T-cell (primary cell): ENCODE measurements at places on chromosomes 11 and 22.

DNA sequence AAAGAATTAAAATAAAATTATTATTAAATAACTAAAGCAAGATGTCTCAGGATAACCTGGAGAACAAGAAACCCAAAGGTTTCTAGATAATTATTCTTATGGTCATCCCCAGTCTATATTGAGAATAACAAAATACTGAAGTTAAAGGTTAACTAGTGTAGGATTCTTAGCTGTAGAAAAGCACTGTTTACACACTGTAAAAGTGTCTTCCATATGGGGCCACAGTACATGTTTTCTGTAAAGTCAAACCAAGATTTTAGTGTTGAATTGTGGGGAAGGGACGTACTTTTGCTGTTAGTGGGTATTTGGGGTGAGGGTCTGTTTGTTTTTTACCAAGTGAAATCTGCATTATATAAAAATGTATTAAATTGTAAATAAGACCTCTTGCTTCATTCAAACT is 47.5 kb upstream of the SOX6 start:
- DNase-seq = no peak

DNA sequence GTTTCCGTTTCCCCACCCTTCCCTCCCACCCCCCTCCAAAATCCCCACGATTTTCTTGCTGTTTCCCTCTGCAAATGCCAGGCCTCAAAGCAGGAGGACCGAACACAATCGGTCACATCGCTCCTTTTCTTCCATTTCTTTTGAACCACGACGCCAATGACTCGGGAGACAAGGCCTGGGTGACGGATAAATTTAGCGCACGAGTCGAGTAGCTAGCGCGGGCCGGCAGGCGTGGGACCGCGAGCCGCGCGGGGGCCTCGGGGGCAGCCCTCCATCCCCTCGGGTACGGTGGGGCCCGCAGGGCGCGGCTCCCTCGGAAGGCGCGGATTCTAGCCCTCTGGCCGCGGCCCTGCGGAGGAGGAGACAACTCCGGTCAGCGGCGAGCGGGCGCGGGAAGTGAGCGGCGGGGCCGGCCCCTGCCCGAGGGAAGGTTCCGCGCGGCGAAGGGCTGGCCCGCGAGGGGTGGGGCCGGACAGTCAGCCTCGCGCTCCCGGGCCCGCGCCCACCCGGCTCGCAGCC is 414 bp downstream of the JOSD1 start:
- no peak for DNase-seq

GRCh38 chr22:50169774-50170341 is 673 bp upstream of the PANX2 start:
- DNase-seq = no peak

- DNase-seq = no peak
Measured at GRCh38 chr11:102147632-102148031, 37.4 kb downstream of the YAP1 start.

DNA sequence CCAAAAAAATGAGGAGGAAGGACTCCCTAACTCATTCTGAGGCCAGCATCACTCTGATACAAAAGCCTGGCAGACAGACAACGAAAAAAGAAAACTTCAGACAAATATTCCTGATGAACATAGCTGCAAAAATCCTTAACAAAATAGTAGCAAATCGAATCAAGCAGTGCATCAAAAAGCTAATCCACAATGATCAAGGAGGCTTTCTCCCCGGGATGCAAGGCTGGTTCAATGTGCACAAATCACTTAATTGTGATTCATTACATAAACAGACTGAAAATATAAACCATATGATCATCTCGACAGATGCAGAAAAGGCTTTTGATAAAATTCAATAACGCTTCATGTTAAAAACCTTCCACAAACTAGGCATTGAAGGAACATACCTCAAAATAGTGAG is 16.4 kb downstream of the MTMR2 start:
- DNase-seq = no peak

GRCh38 chr11:334264-334994 is 13.8 kb upstream of the IFITM3 start:
- no peak for DNase-seq

DNA sequence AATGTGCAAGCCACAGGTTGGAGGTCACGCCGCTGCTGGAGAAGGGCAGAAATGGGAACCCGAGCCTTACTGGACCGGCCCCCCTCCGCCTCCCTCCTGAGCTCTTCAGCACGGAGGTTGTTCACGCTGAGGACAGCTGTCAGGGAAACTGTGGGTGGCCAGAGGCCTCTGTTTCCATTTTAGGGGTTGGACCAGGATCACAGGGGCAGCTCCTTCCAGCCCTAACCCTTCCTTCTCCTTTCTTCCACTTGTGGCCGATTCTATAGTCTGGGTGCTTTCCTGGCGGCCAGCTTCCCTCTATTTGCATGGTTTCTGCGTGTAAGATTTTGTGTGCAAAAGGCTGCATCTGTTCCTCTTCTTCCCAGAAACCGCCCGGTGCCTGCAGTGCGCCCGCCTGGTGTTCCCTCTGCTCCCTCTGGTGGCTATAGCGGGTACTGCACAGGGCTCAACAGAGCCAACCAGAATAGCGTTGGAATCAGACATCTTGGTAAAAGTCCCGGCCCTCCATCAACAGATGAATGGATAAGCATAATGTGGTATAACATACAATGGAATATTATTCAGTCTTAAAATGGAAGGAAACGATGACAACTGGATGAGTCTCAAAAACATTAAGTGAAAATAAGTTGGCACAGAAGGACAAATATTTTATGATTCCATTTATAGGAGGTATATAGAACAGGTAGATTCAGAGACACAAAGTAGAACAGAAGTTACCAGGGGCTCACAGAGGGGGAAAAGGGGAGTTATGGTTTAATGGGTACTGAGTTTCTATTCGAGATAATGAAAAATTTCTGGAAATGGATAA is 8.4 kb upstream of the SLC22A8 start:
- peak; percentile 77 for DNase-seq

- no peak for DNase-seq
Measured at GRCh38 chr22:47176026-47176389, 413.6 kb downstream of the TBC1D22A start.

DNA sequence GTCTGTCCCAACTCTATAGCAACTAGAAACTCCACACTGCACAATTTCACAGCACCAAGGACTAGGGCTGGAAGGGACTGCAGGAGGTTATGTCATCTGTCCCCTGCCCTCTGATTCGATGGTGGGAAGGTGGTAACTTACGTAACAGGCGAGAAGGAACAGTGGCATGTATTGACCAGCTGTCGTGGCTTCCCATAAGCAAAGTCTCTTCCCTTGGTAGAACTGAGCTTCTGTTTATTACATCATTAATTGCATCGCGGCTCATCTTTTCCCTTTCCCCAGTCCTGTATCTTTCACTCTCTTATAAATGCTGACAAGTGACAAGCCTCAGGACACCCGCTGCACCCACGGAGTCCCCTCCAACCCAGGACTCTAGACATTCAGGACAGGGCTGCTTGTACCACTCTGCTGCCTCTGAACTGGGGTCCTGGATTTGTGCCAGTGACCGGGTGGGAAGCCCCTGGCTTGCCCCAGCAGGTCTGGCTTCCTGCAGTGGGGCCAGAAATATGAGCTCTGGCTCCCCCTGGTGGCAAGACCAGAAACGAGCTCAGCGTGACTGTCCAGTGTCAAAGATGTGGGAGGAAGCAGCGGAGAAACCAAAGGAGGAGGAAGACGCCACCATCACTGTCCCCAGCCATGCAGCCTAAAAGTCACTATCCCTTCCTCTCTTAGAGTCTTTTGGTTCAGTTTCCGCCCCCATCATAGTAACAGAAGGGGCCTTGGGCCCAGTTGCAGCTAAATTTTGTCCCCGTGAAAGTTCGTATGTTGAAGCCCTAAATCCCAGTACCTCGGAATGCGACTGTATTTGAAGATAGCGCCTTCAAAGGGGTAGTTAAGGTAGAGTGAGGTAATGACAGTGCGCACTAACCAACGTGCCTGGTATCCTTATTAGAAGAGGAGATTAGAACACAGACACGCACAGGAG is 84.5 kb downstream of the ISX start:
- peak; percentile 17 for DNase-seq

DNA sequence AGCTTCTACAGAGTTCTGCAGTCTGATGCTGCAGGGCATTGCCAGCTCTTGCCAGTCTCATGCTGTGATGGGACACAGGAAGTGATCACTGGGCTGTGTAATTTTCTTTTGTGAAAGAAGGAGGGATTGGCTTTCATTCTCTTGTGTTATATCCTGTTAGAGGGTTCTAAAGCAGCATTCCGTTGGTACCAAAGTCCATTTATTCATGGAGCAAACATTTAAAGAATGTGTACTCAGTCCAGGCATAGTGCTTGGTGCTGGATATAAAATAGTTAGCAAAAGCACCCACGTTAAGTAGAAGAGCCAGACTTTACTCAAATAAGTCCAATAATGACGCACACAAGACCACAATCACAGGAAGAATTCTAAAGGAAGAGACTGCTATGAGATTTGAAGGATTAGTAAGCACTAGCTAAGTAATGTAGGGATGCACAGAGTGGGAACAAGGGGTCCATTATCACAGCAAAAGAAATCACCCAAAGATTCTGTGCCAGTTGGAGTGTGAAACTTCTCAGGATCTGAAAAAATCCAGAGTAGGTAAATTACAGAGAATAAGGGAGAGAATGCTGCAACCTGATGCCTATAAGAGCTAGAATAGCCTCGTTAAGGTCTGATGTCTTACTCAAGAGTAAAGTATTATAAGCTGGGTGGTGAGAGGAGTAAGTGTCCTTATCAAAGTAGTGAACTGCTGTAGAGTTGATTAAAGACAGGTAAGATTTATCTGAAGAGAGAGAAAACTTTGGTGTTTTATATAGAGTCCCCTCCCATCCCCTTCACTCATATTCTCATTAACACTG is 728.3 kb downstream of the METTL15 start:
- no peak for DNase-seq

GRCh38 chr22:19868773-19869471 is 14.2 kb upstream of the GNB1L start:
- no peak for DNase-seq

DNA sequence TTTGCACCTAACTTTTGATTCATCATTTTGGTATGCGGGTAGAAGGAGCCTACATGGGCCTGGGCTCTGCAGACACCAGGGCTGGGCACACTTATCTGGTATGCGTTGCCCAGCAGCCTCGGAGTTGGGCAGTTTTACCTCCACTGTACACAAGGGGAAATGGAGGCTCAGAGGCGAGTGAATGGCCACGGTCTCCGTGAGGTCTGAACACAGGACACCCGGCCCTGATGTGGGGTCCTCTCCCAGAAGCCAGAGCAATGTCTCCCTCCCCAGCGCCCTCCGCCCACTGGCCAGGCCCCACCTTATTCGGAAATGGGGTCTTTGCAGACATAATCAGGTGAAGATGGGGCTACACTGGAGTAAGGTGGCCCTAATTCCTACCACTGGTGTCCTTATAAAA is 43.7 kb downstream of the OSBPL5 start:
- DNase-seq = peak; percentile 0

DNA sequence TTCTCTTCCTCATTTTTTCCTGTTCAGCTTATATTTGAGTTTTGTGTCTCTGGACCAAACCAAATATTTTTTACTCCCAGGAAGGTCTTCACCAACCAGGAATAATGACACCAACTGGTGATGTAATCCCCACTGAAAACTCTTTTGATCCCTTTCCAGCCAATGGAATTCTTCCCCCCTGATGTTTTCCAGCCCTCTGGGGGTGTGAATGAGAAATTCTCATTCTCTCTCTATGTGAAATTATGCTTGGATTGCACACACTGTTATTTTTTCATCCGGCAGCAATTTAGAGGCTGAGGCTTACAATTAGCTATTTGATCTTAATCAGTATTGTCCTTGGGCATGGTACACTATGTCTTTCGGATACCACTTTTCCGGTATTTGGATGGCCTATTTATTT is 39.5 kb upstream of the SLC1A2 start:
- no peak for DNase-seq

GRCh38 chr22:22210375-22210774 is 34.2 kb upstream of the VPREB1 start:
- DNase-seq = no peak

- no peak for DNase-seq
Measured at GRCh38 chr11:125918140-125918840, 14.0 kb downstream of the DDX25 start.

- DNase-seq = peak; percentile 21
Measured at GRCh38 chr11:120235024-120235628, 4.8 kb upstream of the POU2F3 start.

DNA sequence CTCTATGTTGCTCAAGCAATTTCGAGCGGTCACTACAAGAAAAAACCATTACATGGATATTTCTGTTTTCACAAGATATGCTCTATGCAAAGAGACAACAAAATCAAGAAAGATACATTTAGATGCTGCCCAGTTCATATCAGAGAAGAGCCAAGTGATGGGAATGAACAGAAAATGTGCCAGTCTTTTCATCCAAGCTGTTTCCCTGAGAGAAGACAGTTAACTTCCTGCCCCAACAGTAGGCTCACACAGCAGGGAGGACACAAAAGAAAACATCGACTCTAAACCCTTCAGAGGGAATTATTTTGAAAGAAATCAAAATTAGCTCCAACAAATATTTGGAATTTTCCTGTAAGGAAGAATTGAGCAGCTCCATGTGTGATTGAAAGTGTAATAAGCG is 11.6 kb downstream of the JAML start:
- no peak for DNase-seq
